GM04504 (cell line): ENCODE measurements at places on chromosomes 3 and 15.
A peak's percentile ranks its signal among the peaks of the same experiment; 100 is the strongest.

GRCh38 chr3:44106756-44107155 is 134.9 kb upstream of the TOPAZ1 start:
- no peak for DNase-seq

DNA sequence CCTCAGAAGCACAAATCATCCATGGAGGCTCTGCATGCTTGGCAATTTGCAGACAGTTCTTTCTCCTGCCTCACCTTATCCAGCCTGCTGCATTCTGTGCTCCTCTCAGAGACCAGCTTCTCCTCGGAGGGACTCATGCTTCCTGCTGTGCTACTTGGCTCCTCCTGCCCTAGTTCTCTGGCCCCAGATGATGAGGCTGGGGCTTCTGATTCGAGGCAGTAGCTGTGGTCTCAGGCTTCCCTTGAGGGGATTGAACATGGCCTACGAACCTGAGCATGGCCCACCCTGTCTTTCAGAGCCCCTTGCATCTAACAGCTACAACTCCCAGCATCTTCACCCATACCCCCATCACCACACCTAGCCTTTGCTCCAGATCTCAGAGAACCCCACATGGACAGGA is 6.7 kb downstream of the VIPR1 start:
- no peak for DNase-seq

- DNase-seq = no peak
Observed at GRCh38 chr3:196620161-196620604, 19.3 kb upstream of the NRROS start.

DNA sequence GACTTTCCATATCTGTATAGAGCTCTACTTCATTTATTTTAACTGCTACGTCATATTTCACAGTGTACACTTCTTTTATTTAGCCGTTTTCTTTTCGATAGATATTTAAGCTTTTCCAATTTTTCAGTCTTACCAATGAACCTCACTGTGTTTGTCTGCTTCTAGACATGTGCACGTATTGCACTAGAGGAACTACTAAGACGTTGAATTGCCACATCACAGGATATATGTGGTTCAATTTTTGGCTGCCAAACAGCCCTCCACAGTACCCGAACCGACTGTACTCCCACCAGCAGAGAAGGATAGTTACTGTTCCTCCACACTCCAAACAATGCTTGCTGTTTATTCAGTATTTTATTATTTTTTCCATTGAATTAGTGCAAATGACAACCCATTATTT is 2.0 kb downstream of the NR1I2 start:
- no peak for DNase-seq

GRCh38 chr3:43531835-43532234 is 90.0 kb downstream of the ANO10 start:
- peak; percentile 42 for DNase-seq

GRCh38 chr3:134260987-134261386 is 10.3 kb upstream of the RYK start:
- DNase-seq = no peak

- DNase-seq = no peak
Observed at GRCh38 chr15:87602371-87602770, 654.2 kb downstream of the NTRK3 start.

- DNase-seq = peak; percentile 62
Observed at GRCh38 chr3:49276475-49277382, at the start of gene C3orf62. TSS of gene C3orf62 (minus strand) at chr3:49277232. CDS start at chr3:49276872, 360 bp downstream.

GRCh38 chr15:55362641-55363040 is 43.6 kb downstream of the PIGB start:
- DNase-seq = no peak

- DNase-seq = no peak
Observed at GRCh38 chr3:123298903-123299302, 97.2 kb downstream of the SEC22A start.

DNA sequence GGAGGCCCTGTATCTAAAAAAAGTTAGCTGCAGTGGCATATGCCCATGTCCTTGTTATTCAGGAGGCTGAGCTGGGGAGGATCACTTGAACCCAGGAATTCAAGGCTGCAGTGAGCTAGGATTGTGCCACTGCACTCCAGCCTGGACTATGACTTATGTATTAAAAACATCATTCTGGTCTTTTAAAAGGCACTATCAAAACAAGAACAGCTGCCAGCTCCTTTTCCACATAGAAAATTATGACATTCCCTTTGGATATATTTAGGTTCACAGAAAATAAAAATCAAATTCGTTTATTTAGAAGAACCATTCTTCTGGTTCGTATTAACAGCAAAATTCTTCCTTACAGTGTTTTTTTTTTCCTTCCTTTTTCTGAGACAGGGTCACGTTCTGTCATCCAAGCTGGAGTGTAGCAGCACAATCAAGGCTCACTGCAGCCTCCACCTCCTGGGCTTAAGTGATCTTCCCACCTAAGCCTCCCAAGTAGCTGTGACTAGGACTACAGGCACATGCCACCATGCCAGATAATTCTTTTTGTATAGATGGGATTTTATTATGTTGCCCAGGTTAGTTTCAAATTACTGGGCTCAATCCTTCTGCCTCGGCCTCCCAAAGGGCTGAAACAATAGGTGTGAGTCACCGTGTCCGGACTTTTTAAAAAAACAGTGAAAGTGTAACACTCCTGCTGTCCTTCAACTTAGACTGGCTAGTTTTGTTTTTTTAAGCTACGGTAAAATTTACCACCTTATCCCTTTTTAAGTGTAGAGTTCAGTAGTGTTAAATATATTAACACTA is 13.9 kb downstream of the ICE2 start:
- no peak for DNase-seq

DNA sequence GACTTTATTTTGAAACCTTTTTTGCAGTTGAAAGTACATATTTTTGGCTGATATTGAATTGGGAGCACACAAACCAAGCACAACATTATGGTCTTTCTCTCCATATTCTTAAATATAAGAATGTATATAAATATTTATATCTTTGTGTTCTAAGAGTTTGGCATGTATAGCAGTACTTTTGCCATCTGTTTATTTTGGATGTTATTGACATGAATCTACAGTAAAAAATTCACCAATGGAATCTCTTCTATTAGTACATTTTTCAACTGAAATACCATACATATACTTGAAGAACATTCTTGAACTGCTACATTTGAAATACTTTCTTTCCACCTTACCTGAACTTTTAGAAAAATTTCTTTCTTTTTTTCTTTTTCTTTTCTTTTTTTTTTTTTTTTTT is 109.2 kb upstream of the STRIT1 start:
- DNase-seq = no peak
